ENCODE measurements at places on chromosomes 2 and 18. TPM values are rescaled to one million over a fixed set of nuclear protein-coding genes. Genes with fewer than 3 reads are reported as not detected.

PRKAG3 gene
- total RNA-seq, result not detected

UPP2 gene
- total RNA-seq, result not detected

GATA6 gene
- 0.24 TPM for total RNA-seq

HJURP gene
- 46.4 TPM for total RNA-seq

TCF23 gene
- total RNA-seq, result not detected

CFAP65 gene
- not detected for total RNA-seq

HOXD13 gene
- not detected for total RNA-seq

CRYBA2 gene
- total RNA-seq, result 0.81 TPM

C2orf78 gene
- 0.22 TPM for total RNA-seq

TXNDC2 gene
- 2.0 TPM for total RNA-seq

LIPG gene
- 1.8 TPM for total RNA-seq

BCL11A gene
- 0.07 TPM for total RNA-seq

SALL3 gene
- total RNA-seq, result 0.18 TPM

ABCB11 gene
- 0.25 TPM for total RNA-seq

CNNM3 gene
- 16.9 TPM for total RNA-seq

TMEFF2 gene
- total RNA-seq, result not detected

LOXL3 gene
- 0.76 TPM for total RNA-seq

SPATA3 gene
- not detected for total RNA-seq

SLC5A7 gene
- not detected for total RNA-seq

ZBTB7C gene
- total RNA-seq, result not detected

SLC9A4 gene
- total RNA-seq, result 0.04 TPM

RNF144A gene
- 8.8 TPM for total RNA-seq

PARD6G gene
- 0.92 TPM for total RNA-seq

TNS1 gene
- total RNA-seq, result 2.0 TPM

NTSR2 gene
- total RNA-seq, result not detected

CCDC142 gene
- total RNA-seq, result 11.1 TPM

ZNF396 gene
- total RNA-seq, result 2.0 TPM

TMEM200C gene
- total RNA-seq, result 0.04 TPM

SCYGR8 gene
- total RNA-seq, result not detected

MAP3K19 gene
- not detected for total RNA-seq

WIPF1 gene
- total RNA-seq, result 3.8 TPM

CGREF1 gene
- total RNA-seq, result 0.72 TPM

TEX44 gene
- total RNA-seq, result not detected

BCL2 gene
- total RNA-seq, result 1.2 TPM

KCNF1 gene
- total RNA-seq, result not detected

CHRNG gene
- not detected for total RNA-seq

Measured in K562 (cell line).